Activated naive CD8-positive, alpha-beta T cell treated with anti-CD3 and anti-CD28 coated beads, Interleukin-2, amount 10 ng/mL, durations not matched to agents 7 days and 5 days (primary cell): ENCODE measurements at places on chromosomes 1 and 21. TPM values are rescaled to one million over a fixed set of nuclear protein-coding genes. Genes with fewer than 3 reads are reported as not detected.

- peak; percentile 27 for DNase-seq
Measured at GRCh38 chr1:227899141-227899819, 48.5 kb downstream of the WNT9A start.

DNA sequence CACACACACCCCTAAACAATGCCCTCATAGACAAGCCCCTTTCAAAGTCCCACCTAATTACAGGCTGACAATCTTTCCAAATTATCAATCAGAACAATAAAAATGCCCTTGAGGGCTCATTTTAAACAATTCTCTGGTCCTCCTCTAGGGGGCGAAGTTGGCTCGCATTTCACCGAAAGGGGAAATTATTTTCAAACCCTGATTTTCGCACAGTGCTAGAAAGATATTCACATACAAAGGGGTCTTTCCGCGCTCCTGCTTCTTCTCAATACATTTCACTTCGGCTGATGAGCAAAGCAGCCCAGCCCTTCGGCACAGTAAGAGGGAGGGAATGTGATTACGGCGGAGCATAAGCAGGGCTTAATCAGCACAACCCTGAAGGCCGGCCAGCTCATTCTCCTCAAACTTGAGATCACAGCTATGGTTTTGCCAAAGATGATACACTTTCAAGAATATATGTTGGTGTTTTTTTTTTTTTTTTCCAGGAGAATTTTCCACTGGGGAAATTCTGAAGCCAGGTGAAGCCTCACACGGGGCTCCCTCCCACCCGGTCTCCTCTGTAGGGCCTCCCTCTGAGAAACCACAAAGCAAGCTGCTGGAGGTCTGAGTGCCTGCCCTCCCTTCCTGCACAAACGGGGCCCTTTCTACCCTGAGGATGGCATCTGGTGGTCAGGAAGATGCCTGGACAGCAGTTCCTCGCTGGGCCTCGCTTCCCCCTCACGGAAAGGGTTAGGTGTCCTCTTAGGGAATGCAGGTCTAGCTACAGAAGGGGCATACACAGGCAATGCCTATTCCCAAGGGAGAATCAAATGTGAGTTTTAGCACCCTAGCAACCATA, 66.9 kb downstream of the GNG12 start:
- DNase-seq, result peak; percentile 43

DNA sequence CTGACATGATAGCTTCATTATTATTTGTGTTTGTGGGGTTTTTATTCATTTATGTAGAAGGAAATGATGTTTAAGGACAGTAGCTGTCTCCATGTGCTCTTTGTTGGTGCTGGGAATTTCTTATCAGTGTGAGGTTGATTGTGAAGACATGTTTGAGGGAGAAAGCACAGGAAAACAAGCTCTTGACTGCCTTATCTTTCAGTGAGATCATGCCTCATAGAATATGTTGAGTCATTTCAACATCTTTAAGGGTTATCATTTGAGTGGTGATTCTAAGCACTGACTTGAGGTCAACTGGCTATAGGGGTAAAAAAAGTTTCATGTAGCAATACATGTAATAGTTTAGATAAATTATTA, 405.1 kb upstream of the ADAMTS5 start:
- DNase-seq, result no peak

GRCh38 chr1:162193815-162194214, 124.3 kb downstream of the NOS1AP start:
- DNase-seq, result no peak

GRCh38 chr1:85195703-85196102, 5.1 kb downstream of the SYDE2 start:
- DNase-seq, result no peak

- no peak for DNase-seq
Measured at GRCh38 chr21:34020005-34020847, 53.2 kb upstream of the MRPS6 start.

DNA sequence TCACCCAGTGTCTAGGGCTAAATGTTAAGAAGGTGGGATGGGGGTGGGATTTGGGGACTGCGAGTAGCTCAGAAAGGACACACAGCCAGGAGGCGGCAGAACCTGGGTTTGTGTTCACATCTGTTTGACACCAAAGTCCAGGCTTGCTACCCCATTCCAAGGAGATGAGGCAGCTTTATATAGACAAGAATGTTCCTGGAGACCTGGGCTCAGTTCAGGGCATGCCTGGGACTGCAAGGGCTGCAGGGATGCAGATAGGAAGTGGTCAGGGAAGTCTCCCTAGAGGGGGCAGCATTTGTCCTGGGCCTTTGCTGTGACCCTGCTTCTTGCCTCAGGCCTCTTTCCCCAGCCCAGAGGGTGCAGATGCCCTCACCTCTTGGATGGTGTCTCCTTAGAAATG, 16.3 kb downstream of the PADI3 start:
- DNase-seq, result no peak

The ACTL8 gene
- total RNA-seq, result not detected

The XCL1 gene
- 27.1 TPM for total RNA-seq

The PGBD5 gene
- not detected for total RNA-seq

The LRRN2 gene
- not detected for total RNA-seq

The FAM78B gene
- not detected for total RNA-seq
